ENCODE measurements at places on chromosomes 12 and 14.
A peak's percentile ranks its signal among the peaks of the same experiment; 100 is the strongest.

GRCh38 chr12:130849561-130850417 is 10.7 kb upstream of the STX2 start:
- peak; percentile 34 for DNase-seq

- DNase-seq = peak; percentile 89
Measured at GRCh38 chr12:87439990-87440827, 589.0 kb downstream of the C12orf50 start.

DNA sequence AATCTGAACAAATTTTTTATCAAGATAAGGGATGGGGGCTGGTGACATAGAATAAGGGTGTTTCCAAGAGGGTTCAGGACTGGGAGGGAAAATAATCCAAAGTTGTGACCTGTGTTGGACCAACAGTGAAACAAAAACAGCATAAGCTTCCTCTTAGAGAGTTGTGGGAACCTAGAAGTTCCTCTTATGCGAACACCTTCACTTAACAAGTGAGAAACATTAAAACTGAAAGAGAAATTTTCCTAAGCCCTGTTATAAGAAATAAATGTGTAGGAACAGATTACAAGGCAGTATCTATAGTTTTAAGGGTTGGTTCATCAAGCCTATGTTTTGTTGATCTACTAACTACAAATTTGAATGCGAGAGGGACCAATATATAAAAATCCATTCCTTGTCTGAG is 58.4 kb downstream of the LLPH start:
- DNase-seq = no peak

DNA sequence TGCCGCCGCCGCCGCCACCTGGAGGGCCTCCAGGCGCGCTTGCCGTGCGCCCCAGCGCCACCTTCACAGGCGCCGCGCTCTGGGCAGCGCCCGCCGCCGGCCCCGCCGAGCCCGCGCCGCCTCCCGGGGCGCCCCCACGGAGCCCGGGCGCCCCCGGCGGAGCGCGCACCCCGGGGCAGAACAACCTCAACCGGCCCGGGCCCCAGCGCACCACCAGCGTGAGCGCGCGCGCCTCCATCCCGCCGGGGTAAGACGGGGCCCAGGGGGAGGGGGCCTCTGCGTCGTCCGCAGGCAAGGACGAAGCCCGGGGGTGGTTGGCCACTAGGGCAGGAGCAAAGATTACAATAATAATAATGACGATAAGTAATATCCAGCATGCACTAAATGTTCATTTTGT is 21.3 kb downstream of the DTX1 start:
- DNase-seq = no peak

DNA sequence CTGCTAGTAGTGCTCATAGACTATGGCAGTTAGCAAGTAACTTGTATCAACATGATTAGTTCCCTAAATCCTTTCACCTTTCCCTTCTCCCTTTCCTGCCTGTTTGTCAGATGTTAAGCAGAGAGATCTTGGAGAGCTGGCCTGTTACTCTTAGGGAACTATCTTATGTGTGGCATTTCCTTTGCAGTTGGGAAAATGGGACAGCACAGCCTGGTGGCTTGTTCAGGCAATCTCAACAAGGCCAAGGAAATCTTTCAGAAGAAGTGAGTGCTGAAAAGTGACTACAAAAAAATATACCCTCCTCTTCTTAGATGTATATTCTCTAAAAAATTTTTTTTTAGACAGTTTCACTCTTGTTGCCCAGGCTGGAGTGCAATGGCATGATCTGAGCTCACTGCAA is 7.4 kb downstream of the PARP2 start:
- no peak for DNase-seq

- DNase-seq = peak; percentile 63
Measured at GRCh38 chr12:19190292-19191031, 60.9 kb downstream of the PLEKHA5 start.

DNA sequence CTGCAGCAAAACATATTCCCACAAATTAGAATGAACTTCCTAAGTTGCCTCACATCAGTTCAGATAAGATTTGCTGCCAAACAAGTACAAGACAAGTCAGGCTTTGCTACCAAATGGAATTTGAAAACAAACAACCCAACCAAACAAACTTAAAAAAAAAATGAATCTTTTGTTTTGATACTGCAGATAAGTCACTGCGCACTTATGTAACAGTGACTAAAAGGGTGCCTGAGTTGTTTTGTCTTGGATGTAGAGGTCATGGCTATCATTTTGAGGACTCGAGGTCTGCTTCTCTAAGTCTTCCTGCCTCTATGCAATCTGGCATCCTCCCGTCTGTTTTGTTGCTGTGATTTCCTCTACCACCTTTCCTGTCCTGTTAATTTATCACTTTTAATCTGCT is 11.1 kb upstream of the EPS8 start:
- DNase-seq = no peak
